ENCODE measurements at places on chromosomes 4 and X.

- DNase-seq = no peak
Measured at GRCh38 chr4:31539284-31540069, 819.3 kb downstream of the PCDH7 start.

- no peak for DNase-seq
Measured at GRCh38 chrX:76657499-76657898, 230.0 kb downstream of the MAGEE1 start.

- DNase-seq = no peak
Measured at GRCh38 chrX:49059681-49060085, 884 bp downstream of the CCDC120 start.

DNA sequence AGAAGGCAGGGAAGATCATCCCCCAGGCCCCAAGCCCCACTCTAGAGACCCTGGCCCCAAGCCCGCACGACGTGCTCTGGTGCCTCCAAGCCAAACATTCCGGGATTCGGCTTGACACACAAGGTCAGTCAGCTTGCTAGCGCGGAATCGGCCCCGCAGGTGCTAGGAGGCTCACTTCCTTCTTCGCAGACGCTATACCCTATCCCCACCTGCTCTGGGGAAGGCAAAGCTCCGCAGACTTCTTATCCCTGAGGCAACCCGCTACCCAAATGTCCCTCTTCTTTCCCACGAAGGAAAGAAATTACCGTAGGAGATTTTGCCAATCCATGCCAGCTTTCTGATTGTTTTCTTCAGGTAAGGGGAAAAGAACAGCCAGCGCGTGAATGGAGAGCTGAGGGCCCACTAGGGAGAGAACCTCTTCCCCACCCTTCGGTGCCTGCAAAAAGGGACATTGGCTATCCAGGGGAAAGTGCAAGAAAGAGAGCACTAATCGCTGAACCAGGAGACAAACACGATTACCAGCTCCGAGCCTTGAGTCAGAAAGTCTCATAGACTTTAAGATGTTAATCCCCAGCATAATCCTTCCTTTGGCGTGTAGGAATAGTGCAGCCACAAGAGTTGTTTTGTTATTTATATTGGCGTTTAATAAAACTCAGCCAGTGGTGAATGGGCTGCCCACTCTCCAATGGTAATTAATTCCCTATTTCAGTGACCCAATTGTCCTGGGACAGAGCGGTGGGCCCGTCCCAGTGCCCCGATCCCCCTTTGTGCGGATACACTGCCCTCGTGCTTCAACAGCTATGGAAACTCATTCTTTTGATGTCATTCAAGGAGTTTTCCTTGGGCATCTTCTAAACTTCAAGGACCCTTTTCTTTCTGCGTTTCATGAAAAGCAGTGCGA, 5.4 kb upstream of the NEUROG2 start:
- DNase-seq = no peak

GRCh38 chr4:40448875-40449274, 113.7 kb downstream of the CHRNA9 start:
- no peak for DNase-seq

DNA sequence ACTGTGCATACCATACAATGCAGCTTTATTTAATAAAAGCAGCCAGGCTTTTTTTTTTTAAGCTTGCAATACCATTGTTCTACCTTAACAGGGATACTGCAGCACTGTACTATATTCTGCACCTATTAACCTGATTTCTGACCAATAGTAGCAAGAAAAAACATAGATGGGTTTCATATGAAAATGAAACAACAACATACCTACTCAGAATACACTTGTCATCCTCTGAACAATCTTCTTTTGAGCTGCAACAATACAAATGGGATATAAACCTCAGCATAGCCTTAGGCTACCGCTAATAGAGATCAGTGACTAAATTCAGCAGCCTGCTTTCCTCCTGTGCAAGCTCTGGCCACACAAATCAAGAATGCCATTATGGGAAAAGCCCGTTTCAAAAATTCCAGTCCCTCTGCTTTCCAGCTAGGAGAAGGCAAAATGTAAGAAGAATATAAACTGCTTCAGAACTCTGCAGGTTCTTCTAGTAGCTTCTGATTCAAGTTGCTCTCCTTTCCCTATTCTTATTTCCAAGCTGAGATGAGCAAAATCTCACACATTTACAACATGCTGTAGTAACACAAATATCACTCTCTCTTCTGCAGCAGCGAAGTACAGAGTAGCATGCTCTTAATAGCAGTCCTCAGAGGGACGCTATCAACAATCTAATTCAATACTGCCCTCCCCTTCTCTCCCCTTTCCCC, 143.4 kb downstream of the KLHL13 start:
- DNase-seq = no peak

DNA sequence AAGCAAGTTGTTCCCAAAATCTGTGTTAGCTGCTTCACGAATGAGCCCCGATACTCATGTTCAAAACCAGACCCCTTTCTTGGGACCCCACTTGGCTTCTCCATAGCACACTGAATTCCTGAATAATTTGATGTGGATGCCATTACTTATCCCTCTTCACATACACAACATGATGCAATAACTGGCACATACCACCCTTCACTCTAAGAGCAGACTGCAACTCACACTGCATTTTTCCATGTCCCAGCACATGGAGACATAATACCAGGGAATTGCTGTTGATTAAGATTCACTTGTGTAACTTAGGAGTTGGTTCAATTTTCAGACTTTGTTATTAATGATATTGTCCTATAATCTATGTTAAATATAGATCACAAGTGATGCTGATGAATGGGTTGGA, 213.4 kb downstream of the MAML3 start:
- DNase-seq = no peak

GRCh38 chr4:99120501-99120900, 23.6 kb downstream of the ADH4 start:
- DNase-seq = no peak

GRCh38 chrX:115364670-115365069, 75.2 kb downstream of the LUZP4 start:
- no peak for DNase-seq

- DNase-seq = no peak
Measured at GRCh38 chr4:113141901-113142346, 92.5 kb downstream of the ANK2 start.

DNA sequence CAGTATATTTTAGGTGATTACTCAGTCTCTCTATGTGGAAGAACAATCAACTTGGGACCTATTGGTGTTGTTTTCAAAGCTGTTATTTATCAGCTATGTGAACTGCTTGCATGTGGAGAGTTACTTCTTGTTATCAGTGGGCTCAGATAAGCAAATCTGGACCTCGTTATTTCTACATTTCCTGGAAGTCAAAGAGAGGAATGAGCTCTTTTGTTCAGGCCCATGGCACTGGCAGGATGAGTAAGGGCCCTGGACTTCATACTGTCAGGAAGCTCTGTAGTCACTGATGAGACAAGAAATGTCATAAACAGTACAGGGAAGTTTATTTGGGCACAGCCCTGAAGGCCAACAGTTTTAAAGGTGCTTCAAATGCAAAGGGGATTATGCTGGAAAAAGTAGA, 760.6 kb upstream of the EPHA5 start:
- no peak for DNase-seq

DNA sequence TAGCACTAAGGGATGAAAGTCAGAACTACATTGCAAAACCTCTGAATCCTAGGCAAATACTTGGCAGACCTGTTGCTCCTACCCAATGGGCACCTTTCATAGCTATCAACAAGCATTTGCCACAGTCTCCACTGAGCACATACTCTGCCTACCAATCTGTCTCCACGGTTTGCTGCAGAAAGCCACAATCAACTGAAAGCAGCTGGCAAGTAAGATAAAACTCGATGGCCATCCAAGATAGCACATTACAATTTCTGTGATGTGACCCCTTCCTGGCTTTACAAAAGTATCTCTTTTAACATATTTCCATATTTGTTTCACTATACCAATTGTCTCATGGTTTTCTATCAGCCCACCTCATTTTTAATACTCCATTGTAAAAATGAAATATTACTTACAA, 1060.5 kb upstream of the INTU start:
- DNase-seq = no peak

DNA sequence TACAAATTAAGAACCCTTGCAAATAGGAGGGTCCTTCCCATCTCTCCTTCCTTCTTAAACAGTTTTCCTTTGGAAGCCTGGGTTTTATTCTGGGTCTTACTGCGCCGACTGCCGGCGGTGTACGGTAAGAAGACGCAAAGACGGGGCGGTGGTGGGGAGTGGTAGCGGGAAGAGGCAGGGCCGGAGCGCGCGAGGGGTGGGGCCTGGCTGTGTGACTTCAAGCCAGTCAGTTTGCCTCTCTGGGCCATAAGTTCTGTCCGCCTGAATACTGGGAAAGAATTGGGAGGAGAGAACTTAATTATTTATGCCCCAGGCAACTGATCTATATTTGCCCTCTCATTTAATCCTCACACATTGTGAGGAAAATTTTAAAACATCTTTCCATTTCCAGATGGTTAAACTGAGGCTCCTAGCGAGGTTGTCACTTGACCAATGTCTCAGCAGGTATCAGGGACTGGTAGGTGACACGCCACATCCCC, 726 bp upstream of the KANTR start:
- peak; percentile 92 for DNase-seq

GRCh38 chrX:88604433-88605221, 142.4 kb upstream of the CPXCR1 start:
- DNase-seq = no peak

GRCh38 chr4:186485561-186486062, 69.8 kb downstream of the MTNR1A start:
- no peak for DNase-seq

GRCh38 chr4:153529646-153530045, 63.5 kb downstream of the TMEM131L start:
- DNase-seq = no peak

DNA sequence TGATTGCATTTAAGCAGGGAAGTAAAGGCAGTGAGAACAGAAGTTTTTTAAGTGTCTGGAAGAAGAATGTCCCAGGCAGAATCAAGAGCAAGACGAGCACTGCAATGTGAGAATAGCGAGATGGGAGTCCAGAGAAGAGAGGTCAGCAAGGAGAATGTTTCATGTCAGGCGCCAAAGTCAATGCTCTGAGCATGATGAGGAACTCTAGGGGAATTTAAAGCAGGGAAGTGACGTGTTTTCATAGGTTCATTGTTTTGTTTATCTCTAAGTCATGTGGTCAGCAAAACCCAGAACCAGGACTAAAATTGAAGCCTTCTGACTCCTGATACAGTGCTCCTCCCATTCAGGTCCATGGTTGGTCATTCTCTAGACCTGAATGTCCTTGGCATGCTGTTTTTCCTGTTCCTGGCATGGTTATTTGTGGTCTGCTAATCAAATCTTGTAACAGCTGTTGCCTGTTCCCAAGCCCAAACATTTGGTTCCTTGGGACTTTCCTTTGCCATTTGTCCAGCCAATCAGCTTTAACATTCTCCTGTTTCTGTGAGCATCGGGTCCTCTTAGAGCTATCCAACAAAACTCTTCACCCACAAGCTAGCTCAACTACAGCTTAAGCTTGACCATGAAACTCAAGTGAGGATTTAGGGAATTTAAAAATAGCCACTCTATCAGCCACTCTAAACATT, 37.7 kb downstream of the PTCHD1 start:
- DNase-seq = no peak
